ENCODE measurements at places on chromosomes 1 and 21.

DNA sequence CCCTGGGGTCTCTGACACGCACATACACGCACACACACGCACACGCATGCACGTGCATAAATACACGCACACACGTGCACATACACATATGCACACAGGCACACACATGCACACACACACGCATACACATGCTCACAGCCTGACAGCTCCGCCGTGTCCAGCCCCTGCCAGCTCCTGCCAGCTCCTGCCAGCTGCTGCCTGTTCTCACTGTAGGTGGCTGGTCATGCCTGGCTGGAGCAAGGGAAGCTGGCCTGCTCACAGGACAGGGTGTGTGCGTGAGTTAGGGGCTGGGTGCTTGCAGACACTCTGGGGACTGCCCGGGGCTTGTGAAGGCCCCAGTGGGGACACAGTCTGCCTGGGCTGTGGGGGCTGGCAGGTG is 4.9 kb downstream of the PLCH2 start:
- DNase-seq: no peak

DNA sequence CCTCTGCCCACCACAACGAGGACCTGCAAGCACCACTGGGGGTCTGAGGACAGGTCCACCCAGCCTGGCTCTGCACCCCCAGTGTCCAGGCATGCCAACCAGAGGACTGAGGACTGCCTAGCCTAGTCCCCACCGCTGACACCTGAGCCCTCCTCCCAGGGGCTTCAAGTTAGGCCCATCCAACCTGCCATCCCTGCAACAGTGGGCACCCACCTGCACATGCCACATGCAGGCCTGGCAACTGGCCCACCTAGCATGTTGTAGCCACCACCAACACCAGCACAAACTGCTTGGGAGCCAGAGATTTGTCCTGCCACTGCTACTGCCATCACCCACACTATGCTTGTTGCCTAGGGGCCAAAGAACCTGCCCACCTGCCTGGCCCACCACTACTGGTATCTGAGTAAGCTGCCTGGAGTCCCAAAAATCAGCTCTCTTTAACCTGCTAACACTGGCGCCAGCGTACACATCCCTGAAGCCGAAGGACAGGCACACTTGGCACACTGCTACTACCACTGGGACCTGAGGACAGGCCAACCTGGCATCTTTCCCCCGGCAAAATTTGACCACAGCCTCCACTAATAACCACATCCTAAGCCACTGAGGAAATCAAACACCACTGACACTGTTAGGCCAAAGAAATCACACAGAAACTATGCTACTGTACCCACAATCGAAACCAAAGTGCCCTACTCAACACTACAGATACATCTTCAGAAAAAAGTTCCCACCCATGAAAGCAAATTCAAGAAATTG is 61.5 kb downstream of the PSMG1 start:
- no peak for DNase-seq

- DNase-seq: no peak
These were observed 207.0 kb downstream of the BARHL2 start for GRCh38 chr1:90510143-90510542.

- DNase-seq: no peak
These were observed 269.4 kb downstream of the HLX start for GRCh38 chr1:221148660-221149059.

DNA sequence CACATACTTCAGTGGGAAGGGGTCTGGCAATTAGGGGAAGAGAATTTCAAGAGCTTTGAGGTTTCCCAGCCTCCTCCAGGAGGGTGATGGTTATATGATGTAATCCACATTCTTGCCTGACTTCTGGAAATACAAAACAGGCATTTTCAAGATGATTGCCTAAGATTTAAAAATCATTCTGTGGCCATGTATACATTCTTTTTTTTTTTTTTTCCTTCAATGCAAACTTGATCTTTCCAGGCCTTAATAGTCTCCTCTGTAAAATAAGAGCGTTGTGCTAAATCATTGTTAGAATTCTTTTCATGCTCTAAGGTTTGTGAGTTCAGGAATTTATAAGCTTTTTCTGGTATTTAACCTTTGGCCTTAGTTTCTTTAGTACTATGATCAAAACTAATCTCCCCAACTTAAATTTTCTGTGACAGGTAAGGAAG is 192.3 kb upstream of the HMCN1 start:
- no peak for DNase-seq

- DNase-seq: no peak
These were observed 5.2 kb downstream of the RPL5 start for GRCh38 chr1:92837062-92837461.

DNA sequence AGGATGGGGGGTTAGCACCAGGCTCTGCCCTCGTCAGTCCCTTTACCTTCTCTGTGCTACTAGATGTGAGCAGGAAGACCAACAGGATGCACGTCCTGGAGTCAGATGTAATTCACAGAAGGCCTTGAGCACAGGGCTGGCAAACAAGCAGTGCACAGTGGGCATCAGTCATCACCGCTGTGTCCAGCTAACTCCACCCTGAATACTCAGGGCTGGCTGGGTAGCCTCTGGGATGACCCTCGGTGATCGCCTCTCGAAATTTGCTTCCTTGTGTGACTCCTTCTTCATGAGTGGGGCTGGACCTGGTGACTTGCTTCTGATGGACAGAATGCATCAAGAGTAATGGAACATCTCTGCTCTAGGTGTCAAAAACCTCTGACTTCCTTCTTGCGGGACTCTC is 92.2 kb upstream of the TMPRSS2 start:
- no peak for DNase-seq

DNA sequence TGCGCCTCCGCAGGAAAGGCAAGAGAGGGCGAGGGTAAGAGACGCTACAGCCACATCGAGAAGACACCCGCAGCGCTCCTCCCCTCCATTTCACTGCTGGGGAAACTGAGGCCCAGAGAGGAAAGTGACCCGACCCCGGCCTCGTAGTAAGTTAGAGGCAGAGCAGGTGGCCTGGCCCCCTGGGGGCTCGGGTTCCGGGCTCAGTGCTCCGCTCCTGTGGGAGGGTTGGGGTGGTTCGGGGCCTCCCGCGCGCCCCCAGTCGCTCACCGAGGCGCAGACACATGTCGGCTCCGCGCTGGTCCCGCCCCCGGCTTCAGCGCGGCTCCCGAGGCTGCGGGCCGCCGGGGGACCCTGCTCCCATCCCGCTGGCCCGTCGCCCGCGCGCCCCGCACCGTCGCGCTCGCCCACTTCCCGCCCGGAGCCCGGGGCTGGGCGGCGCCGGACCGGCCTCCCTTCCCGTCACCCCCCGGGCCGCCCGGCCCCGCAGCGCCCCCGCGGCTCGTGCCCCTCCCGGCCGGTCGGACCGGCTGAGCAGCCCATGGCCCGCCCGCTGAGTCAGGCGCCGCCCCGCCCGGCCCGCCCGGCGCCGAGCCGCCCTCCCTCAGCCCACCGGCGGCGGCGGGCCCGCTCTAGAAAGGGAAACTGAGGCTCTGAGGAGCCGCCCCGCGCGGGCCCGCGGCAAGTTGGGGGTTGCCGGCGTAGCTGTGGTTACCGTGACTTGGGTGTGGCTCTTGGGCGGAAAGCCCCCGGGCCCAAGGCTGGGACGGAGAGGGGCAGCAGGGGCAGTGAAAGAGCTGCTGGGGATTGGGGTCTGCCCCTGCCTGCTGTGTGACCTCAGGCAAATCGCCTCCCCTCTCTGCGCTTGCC is at the start of gene TMEM54:
Gene TMEM54 (minus strand): TSS at position 434 of the 867 bp plus-strand sequence. CDS start 151 bp downstream, at position 283.
- DNase-seq: no peak

GRCh38 chr1:200973937-200974657 is 49.4 kb downstream of the KIF21B start:
- no peak for DNase-seq

GRCh38 chr1:64245495-64245894 is 42.1 kb downstream of the UBE2U start:
- DNase-seq: no peak

- no peak for DNase-seq
These were observed 149.3 kb downstream of the AK5 start for GRCh38 chr1:77430966-77431690.

GRCh38 chr21:44331650-44332307 is 7.4 kb downstream of the CFAP410 start:
- no peak for DNase-seq

- no peak for DNase-seq
These were observed 12.7 kb upstream of the SDHB start for GRCh38 chr1:17066361-17067068.

DNA sequence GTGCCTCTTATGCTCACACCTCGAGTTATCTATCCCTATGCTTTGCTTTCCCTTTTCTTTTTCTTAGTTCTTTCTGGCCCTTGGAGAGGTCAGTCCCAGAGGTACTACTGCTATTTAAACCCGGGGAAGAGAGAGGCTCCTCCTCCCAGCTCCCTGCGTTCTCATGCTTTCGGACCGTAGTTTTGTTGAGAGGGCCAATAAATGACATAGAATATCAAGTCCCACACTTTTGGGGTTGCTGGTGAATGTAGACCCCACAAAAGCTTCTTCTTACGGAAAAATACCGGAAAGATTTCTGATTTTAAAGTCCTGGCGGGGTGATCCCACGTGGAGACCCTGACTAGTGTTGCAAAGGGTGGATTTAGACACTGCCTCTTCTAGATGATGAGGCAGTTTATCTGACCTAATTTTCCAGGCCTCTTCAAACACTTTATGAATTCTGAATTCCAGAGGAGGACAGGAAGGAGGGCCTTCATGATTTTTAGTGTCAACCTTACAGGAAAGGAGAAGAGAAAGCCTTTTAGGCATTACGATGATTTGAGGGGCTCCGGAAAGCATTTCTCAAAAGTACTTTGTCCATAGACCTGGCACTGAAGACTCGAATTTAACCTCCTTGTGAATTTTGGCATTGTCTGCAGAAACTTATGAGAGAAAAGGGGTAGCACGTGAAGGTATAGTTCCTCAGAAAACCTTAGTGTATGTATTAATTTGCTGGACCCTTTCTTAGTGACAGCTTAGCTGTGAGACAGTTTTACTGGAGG is 694 bp downstream of the TMEM167B start:
- DNase-seq: no peak

DNA sequence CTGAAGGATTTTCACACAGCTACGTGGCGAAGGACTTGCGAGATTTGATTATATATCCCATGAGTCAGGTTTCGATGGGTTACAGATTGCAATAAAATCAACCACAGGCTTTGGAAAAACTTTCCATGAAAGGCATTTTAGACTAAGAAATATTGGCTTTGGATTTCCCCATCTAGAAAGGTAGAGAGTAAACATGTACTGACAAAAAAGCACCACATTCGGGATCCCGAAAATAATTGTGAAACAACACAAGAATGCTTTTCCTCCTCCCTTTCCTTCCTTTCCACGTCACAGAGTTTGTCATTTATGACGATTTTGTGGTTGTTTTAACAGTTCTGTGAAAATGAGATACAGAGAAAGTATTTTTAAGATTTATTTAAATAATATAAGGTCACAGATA is 38.5 kb downstream of the TGFB2 start:
- DNase-seq: no peak

DNA sequence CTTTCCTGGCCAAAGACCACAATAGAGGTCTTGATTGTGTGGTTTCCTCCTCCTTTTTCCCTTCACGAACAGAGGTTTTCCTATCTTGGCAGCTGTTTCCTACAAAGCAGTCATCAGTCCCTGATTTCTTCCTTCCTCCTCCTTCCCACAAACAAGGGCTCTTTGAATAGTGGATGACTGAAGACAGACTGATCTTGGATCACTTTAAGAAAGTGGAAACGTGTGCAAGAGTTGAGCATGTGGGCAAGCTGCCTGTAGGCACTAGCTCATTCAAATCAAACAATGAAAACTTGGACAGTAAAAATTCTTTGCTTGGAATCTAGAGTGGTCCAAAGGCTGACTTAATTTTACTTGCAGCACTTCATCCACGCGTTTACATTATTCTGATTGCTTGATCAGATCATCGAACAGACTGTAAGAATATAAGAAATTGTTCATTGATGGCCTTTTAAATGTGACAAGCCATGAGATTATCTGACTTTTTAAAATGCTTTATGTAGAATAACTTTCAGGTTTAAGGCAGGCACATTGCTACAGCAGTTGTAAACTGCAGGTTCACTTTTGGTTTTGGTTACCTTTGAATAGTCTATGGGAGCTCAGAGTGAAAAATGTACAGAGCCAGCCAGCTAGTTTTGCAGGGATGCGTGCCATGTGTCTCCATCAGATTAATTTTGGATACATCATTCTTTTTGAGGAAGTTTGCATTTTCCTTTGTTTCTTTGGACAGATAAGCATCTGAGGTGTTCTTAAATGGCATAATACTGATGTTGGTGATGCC is 34.4 kb downstream of the ADGRL2 start:
- no peak for DNase-seq

DNA sequence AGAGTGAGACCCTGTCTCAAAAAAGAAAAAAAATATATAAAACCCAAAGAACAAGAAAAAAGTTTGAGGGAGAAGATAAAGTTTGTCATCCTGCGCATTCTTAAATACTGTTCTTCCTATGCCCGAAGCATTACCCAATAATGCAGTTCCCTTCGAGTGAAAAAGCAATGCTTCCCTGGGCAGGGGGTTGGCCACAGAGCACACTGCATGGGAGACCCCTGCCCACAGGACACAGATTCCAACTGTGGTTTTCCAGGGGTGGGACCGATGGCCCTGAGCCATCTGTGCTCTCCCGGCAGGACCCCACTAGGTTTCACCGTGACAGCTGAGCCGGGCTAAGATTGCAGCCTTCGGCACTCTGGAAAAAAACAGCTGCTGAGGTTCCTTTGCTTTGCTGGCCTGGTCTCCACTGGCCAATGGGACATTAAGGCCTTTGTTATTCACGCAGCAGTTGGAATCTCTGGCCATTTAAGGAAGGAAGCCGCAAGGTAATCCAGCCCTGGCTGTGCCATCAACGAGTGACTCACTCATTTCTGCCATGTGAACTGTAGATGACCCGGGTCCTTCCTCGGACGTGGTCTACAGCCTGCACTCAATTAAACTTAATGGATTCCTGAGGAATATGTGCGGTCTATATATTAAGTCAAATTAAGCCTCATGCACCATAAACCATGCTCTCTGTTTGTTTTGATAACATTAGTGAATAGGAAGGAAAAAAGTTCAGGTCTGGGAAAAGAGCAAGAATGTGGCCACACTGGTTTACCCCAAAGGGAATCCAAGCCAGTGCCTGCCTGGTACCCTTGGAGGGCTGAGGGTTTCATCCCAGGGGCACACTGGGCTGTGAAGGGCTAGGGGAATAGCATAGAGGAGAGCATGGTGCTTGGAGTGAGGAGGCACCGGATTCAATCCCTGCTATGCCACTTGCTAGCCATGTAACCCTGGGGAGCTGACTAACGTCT is 163.2 kb downstream of the ZBTB18 start:
- peak; percentile 79 for DNase-seq

All from H9 (cell line).